ENCODE measurements at places on chromosomes 16 and 17.

DNA sequence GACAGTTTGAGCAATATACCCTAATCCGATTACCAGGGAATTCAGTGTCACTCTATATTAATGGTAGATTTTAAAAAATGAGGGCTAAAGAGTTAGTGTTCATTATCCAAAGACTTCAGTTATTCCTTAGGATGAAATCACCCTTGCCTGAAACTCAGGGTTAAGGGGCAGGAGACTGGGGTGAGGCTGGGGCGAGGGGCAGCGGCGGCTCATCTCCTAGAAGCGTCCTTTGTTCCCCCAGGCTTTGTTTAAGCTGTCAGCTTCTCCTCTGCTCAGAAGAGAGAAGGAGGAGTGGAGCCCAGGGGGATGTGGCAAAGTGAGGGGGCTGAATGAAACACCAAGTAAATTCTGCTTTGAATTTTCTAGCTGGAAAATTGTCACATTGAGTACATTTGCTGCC lies 117.7 kb upstream of the ELAC2 start:
- DNase-seq, result no peak

DNA sequence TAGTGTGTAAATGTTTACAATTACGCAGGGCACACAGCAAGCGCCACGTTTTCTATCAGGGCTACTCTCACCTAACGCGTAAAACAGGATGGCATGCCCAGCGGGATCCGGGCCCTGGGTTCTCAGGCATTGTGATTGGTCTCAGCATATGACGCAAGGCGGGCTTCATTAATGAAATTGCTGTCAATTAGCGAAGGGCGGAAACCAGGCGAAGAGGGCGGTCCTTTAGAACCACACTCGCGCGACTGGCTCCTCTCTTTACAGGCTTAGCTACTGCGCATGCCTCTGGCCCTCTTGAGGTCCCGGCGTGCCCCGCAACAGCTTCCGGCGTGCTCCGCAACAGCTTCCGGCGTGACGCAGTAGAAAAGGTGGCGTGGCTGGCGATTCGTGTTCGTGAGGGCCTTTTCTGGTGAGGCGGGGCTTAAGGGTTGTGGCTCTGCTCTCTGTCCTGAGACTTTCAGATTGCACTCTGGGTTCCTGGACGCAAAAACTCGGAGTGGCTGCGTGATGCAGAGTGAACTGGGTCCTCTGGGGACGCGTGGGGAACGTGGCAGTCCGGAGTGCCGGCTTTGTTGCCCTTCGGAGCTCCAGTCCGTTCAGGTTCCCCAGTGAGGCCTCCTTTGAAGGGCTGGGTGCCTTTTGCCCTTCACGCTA lies 9.2 kb downstream of the OR2C1 start:
- DNase-seq, result no peak

- DNase-seq, result no peak
Measured at GRCh38 chr17:75645889-75646637, 12.8 kb downstream of the SMIM5 start.

GRCh38 chr16:85243308-85243707 lies 131.0 kb upstream of the CIBAR2 start:
- DNase-seq, result no peak

DNA sequence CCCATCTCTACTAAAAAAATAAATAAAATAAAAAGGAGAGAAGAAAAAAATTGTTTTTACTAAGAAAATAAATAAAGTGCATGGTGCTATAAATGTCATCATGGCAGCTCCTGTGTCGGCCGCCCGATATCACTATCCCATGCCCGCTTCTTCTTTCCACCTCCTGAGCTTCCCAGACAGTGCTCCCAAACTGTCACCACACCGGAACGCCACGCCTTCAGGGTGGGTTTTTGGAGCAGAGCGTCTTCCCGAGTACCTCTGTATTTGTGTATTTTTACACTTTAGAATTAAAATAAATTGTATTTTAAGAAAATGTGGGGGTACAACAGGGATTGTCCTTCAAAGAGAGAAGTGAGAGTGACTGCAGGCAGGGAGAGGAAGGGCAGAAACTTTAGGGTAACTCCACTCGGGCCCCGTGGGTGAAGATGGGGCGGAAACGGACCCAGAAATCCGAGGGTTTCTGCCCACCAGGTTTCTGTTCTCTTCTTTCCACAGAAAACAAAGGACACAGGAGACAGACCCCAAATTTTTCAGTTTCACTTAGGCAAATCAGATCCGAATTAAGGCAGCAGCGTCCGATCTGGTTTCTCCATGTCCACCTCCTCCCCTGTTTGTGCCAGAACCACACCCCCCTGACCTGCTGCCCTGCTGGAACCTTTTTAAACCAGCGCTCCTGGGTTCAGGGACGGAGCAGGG lies 3.6 kb upstream of the ITGAX start:
- DNase-seq, result no peak

- DNase-seq, result peak; percentile 8
Measured at GRCh38 chr16:50103764-50104163, 38.0 kb downstream of the HEATR3 start.

DNA sequence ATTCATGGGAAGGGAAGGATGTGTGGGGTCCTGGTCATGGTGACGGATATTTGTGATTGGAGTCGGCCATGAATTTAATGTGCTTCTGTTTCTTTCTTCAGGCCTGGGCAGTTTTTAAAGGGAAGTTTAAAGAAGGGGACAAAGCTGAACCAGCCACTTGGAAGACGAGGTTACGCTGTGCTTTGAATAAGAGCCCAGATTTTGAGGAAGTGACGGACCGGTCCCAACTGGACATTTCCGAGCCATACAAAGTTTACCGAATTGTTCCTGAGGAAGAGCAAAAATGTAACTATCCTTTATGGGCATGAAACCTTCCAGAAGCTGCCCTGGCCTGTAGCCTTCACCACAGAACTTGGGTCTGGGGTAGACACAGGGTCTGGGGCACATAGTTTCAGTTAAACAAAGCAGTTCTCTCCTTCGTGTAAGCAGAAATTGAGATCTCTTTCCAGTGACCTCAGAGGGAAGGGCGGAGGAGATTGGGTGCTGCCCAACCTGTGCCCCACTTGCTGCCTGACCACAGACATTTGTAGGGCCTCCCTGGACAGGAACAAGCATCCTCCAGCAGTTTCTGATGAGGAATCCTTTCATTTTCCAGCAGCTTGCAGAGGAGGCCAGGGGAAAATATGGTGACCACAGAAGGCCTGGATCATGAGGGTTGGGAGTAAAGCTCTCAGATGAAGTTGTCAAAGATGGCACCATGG lies 10.1 kb downstream of the IRF8 start:
- no peak for DNase-seq

GRCh38 chr17:67974598-67975066 lies 21.6 kb downstream of the C17orf58 start:
- DNase-seq, result no peak

- DNase-seq, result no peak
Measured at GRCh38 chr17:31248986-31249834, 47.8 kb downstream of the OMG start.

DNA sequence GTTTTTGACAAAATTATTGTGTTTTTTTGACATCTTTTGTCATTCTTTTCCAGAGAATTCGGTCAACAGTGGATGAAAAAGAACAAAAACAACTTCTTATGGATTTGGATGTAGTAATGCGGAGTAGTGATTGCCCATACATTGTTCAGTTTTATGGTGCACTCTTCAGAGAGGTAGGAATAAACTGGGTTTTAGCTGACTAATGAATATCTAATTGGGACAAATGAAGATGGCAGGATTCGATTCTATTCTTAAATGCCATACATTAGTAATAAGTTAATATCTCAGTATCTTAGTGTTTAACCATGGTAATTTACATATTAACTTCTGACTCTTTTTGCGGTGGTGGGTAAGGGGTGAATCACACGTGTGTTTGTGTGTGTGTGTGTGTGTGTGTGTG lies 74.8 kb downstream of the MAP2K4 start:
- DNase-seq, result no peak

GRCh38 chr16:85537795-85538401 lies 75.2 kb upstream of the GSE1 start:
- DNase-seq, result no peak

DNA sequence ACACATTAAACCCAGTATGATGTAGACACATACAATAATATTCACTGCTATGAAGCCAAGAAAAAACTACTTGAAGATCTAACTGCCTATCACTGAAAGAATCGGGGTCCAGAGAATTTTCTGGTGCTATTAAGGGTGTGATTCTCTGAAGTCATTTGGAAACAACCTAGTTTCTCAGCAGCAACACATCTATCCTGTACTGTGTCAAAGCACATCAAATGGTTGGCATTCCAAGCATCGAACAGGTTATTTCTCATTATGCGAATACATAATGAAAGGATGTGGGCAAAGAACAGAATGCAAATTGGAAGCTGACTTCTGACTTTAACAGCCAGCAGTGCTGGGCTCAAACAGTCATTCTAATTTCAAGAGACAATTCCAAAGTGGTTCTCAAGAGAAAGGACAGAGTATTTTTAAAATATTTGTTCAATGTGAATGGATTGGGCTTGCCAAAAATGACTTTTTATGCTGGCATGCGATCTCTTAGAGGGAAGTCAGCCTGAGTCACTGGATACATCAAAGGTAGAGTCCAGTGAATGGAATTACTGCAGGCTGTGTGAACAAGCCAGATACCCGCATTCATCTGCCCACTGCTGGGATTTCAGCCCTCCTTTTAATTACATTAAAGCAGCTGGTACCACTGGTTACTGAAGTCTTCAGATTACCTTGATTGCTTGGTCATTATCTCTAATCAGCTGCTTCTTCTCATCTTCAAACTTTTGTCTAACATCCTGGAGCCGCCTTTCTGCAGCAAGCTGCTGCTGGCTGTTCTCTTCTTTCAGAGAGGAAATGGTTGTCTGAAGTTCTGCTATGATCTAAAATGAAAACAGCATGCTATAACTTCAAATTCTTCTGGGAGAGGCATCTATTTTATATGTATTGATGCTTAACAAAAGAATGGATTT lies 181.2 kb upstream of the AXIN2 start:
- DNase-seq, result no peak

All from AML-193 (cell line).